ENCODE measurements at places on chromosomes 5 and 9.

DNA sequence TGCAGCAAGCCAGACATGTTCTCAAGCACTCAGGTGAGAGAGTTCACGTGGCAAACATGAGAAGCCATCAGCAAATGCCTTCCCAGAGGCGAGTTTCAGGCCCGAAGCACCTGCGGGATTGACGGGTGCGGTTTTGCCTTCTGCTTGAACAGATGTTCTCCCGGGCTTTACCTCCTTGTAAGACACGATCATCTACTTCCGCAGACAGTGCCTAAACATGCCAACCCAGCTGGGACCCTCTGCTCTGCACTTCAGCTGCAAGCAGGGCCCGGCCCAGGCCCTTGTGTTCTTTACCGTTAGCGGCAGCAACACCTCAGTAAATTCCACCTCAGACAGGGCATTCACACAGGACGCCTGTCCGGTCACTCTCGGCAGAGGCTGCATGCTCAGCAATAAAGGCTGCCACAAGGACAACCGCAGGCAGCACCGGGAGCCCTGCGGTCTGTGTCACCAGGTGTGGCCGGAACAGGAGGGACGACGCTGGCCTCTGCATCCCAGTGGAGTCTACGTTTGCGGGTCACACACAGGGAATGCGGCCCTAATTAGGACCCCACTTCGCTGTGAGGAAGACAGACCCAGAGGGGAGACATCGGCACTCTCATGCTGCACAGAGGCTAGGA, 139.6 kb downstream of the ROR2 start:
- no peak for DNase-seq

DNA sequence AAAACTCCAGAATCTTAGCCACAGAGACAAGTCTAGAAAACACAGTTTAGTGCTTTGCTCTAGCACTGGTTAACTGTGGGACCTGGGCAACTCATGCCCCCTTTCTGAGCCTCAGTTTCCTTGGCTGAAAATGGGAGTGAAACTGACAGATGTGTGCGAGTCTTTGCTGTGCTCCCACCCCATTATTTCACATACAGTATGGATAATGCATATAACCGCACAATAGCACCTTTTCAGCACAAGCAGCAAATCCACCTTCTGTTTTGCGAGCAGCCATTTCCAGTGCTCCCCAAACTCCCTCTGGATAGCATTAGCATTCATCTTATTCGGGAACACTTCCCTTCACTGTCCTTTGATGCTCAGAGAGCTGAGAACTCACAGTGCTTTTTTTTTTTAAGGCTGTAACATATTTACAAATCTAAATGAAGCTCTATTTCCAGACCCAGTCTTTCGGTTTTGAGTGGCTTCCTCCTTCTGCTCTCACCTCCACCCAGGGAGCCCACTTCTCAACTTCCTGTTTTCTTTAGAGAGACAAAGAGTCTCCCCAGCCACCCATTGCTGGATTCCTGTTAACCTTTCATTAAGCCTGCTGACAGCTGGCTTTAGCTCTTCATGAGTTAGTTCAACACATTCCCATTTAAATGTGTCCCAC, 49.2 kb downstream of the TIMD4 start:
- peak; percentile 48 for DNase-seq

- DNase-seq = peak; percentile 83
Measured at GRCh38 chr9:14992081-14992480, 81.9 kb upstream of the FREM1 start.

DNA sequence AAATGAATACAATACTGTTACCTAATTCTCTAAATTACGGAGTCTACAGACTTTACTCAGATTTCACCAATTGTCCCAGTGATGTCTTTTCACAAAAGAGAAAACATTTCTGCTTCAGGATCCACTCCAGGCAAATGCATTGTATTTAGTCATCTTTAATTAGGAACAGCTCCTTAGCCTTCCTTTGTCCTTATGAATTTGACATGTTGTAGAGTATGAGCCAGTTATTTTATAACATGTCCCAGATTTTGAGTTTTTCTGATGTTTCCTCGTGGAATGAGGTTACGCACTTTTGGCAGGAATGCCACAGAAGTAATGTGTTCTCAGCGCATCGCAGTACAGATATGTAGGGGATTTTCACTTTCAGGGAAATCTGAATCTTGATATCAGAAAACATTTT, 10.5 kb downstream of the HABP4 start:
- DNase-seq = no peak

- no peak for DNase-seq
Measured at GRCh38 chr9:137281345-137282116, 4.0 kb downstream of the TOR4A start.

DNA sequence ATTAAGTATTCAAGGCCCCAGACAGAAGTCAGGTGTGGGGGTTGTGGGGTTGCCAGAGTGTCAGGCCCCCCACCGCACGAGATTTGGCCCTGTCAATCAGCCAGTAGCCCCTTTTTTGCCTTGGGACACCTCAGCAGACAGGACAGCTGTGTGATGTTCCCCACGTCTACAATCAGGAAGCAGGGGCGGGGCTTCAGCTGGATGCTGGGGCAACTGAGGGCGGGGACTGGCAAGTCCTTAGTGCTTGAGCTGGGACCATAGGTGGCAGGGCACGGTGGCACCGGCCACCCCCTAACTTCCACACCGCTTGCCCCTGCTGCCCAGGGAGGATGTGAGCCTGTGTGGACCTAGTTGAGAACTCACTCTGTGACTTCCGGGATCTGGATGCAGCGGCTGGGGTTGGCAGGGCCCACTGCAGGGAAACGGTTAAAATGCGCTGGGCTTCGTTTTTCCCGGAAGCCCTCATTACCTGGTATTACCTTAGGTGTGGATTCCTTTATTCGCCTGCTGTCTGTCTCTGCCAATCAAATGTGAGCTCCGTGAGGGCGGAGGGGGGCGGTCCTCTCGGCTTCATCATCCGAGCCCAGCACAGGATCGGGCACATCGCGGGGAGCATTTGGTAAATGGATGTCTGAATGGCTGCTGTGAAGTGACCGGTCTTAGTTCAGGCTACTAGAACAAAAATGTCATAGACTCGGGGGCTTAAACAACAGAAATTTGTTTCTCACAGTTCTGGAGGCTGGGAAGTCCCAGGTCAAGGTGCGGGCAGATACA, 7.5 kb upstream of the GTF3C5 start:
- peak; percentile 61 for DNase-seq

DNA sequence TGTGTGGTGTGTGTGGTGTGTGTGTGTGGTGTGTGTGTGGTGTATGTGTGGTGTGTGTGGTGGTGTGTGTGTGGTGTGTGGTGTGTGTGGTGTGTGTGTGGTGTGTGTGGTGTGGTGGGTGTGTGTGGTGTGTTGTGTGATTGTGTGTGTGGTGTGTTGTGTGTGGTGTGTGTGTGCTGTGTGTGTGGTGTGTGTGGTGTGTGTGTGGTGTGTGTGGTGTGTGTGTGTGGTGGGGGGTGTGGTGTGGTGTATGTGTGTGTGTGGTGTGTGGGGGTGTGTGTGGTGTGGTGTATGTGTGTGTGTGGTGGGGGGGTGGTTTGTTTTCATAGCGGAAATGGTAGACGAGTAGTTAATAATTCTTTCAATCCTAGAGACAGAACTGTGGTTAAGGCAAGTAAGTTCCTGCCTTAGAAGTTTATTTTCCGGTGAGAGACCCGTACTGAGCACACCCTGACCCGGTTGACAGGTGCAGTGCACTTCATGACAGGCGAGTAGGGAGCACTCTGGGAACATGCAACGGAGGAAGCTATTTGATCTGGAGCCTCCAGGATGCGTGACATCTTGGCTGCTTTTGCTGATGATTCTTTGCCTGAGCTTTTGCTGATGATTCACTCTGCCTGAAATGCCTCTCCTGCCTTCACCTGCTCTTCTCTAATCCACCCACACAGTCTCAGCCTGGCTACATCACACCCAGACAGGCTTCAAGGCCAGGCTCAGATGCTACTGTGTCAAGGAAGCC, 21.7 kb upstream of the FAT2 start:
- no peak for DNase-seq

- DNase-seq = peak; percentile 42
Measured at GRCh38 chr5:139150367-139150999, 47.7 kb downstream of the SIL1 start.

DNA sequence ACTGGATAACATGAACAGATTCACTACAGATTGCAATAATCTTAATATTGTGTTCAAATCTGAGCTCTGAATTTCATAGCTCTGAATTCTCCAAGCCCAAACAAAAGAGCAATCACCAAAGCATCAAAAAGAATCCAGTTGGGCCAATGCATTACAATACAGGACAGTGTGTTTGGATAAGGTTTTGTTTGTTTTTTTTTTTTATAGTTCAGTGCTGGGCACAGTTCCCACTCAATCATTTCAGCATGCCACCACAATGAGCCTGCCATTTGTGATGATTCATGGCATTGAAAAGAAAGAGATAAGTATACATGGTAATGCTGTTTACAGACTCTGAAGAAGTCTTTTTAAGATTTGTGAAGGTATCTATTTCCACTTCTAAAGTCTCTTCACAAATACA, 1.7 kb upstream of the HTR1A start:
- DNase-seq = no peak

DNA sequence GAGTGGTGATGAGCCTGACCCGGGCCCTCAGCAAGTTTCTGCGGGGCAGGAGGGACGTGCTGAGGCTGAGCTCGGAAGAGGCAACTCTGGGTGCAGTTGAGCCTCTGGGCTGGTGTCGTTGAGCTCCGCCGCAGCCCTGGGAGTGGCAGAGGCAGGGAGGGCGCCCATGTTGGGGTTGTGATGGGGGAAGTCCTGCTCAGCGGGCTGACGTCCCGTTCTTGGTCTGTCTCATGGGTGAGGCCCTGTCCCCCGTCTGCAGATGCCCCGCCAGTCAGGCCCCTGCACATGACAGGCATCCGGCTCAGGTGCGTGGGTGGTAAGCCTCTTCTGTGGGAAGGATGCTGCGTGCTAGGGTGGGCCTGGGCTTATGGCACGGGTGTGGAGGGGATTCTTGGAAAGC, 64.3 kb downstream of the RXRA start:
- no peak for DNase-seq

DNA sequence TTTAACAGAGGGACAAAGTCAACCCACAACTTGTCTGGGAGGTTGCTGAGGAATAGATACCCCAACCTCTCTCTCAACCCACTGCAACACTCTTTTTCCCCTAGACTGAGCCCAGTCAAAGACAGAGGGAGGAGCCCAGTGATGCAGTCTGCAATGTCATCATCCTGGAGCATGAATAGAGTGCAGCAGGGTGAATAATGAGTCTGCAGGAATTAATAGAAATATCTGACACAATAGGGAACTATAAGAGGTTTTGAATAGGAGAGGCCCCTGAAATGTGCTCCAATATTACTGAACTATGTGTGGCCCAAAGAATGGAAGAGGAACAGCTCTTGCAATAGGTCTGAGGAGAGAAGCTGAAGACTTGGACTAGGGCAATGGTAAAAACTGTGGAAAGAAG, 59.1 kb downstream of the PDCD1LG2 start:
- no peak for DNase-seq

GRCh38 chr9:85443190-85443598, 298.6 kb downstream of the AGTPBP1 start:
- DNase-seq = no peak

DNA sequence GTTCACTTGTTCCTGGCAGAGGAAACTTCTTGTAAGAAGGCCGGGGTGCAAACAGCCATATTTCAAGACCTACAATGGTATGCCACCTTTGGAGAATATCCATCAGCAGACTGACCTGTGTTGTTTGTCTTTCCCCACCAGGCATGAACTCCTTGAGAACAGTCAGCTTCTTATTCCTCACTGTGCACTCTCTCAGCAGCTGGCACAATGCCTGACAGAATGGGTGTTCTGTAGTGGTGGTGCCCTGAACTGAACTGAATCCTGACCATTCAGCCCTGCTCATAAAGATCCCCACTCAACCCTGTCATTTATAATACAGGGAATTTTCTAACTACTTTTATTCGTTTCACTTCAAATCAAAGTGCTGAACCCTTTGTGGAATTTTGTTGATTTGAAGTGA, 206.9 kb downstream of the COX7C start:
- no peak for DNase-seq

DNA sequence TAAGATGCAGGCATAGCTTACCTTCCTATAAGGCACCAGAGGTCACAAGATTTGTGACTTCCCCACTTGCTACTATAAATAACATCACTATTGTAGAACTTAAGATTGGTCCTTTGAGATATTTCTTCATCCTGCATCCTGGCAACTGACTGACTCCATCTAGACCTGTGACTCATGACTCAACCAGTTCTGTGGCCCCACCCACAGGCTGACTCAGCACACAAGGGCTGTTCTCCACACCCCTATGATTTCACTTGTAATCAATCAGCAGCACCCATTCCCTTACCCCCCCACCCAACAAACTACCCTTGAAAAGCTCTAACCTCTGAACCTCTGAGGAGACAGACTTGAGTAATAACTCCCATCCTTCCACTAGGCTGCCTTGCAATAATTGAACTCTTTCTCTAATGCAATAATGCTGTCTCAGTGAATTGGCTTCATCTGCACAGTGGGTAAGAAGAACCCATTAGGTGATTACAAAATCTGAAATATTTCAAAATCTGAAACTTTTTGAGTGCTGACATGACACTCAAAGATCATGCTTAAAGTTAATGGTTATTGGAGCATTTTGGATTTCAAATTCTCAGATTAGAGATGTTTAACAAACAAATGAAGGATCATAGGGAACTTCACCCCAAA, 296.7 kb downstream of the ARL15 start:
- peak; percentile 73 for DNase-seq

GRCh38 chr5:16855485-16855884, 80.6 kb downstream of the MYO10 start:
- no peak for DNase-seq

DNA sequence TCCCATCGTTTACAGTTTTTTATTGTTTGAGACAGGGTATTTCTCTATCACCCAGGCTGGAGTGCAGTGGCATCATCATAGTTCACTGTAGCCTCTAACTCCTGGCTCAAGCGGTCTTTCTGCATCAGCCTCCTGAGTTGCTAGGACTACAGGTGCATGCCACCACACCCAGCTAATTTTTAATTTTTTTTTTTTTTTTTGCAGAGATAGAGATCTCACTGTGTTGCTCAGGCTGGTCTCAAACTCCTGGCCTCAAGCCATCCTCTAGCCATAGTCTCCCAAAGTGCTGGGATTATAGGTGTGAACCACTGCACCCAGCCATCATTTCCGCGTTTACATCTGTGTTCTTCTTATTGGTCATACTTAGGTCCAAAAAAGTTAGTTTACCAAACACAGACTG, 53.6 kb downstream of the FSD1L start:
- DNase-seq = no peak

DNA sequence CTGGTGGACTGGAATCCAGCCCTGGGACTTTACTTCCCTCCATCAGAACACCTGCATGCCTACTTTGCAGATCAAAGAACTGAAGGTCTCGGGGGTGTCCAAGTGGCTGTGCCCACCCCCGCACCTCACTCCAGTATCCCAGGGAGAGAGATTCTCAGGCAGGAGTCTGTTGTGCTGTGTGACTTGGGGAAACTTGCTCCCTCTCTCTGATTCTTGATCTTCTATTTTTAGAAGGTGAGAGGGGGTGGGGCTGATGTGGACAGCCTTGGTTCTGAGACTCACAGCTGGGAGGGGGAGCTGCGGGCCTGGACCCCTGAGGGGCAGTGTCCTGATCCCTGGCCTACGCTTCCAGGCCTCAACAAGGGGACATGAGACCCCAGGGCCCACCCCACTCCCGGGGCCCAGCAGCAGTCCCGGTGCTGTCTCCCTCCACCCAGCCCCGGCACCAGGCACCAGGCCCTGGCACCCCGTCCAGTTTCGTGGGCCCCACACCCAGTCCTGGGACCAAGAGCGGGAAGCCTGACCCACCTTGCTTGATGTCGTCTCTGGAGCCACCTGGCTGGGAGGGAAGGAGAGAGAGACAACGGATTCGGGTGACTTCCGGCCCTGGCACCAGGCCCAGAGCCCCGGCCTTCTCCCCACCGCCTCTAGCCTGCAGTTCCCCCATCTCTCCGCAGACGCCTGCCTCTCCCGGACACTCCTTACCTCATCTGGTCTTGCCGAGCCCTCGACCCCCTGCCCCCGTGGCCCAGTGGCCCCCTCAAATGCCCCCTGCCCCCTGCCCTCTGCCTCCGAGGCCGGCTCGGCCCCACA, 74.0 kb upstream of the SPTLC1 start:
- DNase-seq = no peak
